Activated CD8-positive, alpha-beta memory T cell treated with anti-CD3 and anti-CD28 coated beads for 4 hours (primary cell): ENCODE measurements at places on chromosomes 4 and X.

DNA sequence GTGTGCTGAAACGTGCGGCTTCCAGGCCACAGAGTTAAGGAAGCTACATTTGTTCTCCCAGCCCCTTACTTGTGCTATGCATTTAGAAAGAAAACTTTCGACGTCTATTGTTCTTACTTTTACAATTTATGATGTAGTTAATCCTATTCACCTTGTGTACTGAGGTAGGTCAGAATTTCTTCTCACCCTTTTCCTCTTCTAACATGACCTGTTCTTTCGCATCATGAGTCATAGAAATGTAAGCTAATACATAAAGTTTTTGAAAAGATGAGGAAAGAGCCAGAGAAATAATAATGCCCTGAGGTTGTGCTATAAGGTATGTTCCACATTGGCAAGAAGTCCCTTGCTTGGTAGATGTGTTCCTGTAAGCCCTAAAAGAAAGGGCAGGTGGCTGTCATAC, 298.3 kb downstream of the TRIML1 start:
- DNase-seq = no peak

DNA sequence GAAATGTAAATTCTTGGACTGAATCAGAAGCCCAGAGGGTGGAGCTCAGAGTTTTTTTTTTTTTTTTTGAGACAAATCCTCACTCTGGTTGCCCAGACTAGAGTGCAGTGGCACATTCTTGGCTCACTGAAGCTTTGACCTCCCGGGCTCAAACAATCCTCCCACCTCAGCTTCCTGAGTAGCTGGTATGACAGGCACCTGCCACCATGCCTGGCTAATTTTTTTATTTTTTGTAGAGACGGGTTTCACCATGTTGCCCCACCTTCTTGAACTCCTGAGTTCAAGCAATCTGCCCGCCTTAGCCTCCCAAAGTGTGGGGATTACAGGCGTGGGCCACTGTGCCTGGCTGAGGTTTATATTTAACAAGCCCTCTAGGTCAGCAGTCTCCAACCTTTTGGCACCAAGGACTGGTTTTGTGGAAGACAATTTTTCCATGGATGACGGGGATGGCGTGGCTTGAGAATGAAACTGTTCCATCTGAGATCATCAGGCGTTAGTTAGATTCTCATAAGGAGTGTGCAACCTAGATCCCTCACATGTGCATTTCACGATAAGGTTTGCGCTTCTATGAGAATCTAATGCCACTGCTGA, 76.7 kb downstream of the FHIP1A start:
- no peak for DNase-seq

GRCh38 chr4:39085891-39086290, 23.9 kb downstream of the KLHL5 start:
- DNase-seq = no peak

GRCh38 chr4:40316782-40317635, 18.1 kb upstream of the CHRNA9 start:
- peak; percentile 39 for DNase-seq

- DNase-seq = no peak
These were observed 2039.9 kb upstream of the TENM3 start for GRCh38 chr4:180203349-180203748.

GRCh38 chr4:181796502-181796901, 446.7 kb upstream of the TENM3 start:
- DNase-seq = no peak

DNA sequence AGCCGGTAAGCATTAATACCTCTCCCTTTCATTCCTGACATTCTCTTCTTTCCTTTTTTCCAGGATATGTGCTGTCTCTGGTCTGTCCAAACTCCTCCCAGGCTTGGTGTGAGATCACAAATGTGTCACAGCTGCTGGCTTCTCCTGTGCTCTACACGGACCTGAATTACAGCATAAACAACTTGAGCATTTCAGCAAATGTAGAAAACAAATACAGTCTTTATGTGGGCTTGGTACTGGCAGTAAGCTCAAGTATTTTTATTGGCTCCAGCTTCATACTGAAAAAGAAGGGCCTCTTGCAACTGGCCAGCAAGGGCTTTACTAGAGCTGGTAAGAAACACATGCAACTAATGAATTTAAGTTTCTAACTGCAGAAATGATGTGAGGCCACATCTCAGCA, 8.4 kb downstream of the NIPAL1 start:
- DNase-seq = no peak

DNA sequence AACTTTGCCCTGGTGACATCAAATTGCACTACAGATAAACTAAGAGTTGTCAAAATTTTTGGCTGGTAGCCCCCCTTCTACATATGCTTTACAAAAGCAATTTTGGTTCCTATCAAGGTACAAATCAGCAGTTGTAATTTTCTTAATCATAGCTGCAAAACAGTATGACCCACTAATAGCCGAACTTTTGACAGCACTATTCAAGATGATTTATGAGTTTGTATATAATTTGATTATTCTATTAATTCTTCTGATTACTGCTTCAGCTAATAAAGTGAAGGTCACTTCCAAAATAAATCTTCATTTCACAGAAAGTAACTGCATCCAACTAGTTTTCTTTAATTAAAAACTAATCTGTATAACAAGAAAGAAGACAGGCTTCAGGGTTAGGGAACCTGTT, 119.6 kb downstream of the CHM start:
- DNase-seq = no peak

GRCh38 chrX:101656817-101657216, 2.8 kb downstream of the ARMCX2 start:
- DNase-seq = no peak

- no peak for DNase-seq
These were observed 42.2 kb downstream of the METTL14 start for GRCh38 chr4:118727360-118727759.

- no peak for DNase-seq
These were observed 34.2 kb downstream of the CCDC149 start for GRCh38 chr4:24878636-24879016.

DNA sequence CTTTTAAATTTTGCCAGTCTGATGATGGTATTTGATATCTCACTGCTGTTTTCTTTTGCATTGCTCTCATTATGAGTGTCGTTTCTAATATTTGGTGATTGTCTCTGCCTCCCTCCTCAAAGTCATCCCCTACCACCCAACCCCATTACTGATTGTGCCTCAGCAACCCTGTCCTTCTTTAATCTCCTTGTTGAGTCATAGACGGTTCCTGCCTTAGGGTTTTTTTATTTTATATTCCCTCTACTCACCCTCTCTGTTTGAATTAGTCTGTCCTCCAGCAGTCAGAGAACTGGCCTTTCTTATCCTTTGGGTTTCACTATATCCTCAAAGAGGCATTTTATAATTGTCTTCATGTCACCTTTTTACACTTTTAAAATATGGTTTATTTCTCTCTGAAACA, 409.3 kb upstream of the CPEB2 start:
- DNase-seq = no peak

DNA sequence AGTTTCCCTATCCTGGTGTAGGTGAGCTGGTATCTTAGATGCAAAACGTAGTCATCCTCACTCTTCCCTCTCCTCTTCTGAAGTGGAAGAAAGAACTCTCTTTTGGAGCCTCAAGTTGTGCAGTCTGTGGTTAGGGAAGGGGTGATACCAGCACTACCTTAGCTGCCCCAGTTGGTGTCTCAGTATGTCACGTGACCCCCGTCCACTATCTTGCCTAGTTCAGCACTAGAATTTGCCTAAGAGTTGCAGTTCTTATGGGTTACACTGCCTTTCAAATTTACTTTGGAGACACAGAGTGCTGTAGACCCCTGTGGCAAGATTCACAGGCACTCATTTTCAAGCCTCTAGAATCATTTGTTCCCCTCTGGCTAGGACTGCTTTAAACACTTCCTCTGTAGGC, 322.8 kb upstream of the EDA2R start:
- DNase-seq = no peak

GRCh38 chrX:791479-792034, 161.0 kb downstream of the SHOX start:
- no peak for DNase-seq

DNA sequence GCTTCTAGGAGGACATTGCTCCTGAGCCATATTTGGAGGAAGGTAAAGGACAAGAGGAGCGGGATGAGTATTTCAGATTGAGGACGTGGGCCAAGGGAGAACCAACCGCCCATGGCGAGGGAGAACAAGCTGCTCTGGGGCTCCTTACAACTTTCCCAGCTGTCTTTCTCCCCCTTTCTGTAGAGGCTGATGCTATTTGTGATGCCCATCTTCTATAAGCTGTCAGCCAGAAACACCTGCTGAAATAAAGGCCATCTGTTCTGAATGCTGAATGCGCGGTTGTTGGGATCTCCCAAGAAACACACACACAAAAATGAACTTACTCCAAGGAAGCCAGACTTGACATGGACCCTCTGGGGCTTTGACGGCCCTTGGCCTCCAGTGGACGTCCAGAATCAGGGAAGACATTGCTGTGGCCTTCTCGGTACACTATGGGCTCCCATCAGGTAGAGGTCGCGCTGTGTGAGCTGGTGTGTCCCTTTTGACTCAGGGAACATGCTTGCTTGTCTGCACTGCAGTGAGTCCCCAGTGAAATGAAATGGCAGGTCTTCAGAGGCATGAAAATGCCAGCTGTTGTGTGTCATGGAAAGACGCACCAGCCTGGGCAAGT, 30.9 kb downstream of the RWDD4 start:
- DNase-seq = no peak

- DNase-seq = no peak
These were observed 106.9 kb upstream of the FTHL17 start for GRCh38 chrX:31178769-31179125.

DNA sequence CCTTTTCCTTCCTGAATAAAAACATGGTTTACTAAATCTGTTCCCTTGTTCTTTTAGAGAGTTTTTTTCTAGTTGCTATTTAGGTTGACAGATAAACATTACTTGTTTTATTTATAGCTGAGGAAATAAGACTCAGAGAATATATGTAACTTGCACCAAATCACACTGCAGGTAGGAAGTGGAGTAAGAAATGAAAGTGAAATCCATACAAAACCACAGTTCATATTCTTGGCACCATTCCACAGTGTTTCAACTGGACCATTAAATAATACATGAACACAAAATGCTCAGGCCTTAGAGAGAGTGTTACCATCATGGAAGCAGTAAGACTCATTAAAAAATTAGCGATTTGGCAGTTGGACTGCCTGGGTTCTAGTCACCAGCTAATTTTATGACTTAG, 326.9 kb upstream of the SLIT2 start:
- no peak for DNase-seq

- DNase-seq = no peak
These were observed 1.1 kb upstream of the SLC10A7 start for GRCh38 chr4:146522869-146523205.

GRCh38 chrX:19627533-19627932, 112.2 kb upstream of the MAP3K15 start:
- no peak for DNase-seq

- DNase-seq = no peak
These were observed 10.6 kb downstream of the ARAP2 start for GRCh38 chr4:36233567-36234266.

DNA sequence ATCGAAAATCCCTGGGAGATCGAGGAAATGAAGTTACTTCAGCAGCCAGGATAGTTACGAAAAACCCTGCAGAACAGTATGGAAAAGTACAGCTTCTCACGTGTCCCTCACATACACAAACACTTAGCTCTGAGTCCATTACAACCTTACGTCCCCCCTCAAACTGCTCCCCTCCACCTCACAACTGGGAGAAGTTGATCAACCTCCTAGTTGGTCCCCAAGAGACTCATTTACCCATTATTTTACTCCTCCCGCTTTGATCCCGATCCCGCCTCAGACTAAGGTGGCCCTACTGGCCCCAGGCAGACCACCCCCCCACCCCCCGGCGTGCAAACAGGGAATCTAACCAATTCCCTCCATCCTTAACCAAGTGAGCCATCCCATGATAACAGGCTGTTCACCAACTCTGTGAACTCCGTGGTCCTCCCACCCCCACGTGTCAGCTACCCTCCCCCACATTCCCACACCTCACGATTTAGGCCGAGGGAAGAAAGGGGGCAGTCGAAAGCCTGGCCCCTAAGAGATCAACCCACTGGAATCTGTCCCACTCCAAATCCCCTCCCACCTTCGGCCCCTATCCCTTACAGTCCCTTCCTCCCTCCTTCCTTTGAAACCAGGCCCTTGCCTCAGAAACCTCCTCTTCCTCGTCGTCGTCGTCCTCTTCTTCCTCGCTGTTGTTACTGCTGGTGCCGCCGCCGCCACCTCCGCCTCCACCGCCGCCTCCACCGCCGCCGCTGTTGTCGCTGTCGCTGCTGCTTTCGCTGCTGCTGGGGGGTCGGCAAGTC, 755 bp downstream of the ANKRD17 start:
- peak; percentile 4 for DNase-seq

GRCh38 chr4:95651891-95652290, 103.1 kb upstream of the UNC5C start:
- DNase-seq = no peak

DNA sequence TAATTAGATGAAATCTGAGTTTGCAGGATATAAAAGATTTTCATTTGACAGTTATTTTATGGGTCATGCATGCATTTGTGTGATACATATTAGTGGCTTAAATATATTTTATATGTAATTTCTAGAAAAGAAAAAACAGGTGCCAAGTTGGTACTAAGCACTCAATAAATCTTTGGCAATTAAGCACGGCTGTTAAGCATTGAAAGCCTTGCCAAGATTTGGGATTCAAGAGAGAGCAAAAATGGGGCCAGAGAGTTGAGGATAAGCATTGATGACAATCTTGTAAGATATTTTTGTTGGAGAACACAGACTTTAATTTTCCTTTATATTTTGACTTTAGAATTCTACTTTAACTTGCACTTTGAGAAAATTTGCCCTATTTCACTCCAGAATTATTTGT, 249.8 kb upstream of the MAD2L1 start:
- DNase-seq = no peak

DNA sequence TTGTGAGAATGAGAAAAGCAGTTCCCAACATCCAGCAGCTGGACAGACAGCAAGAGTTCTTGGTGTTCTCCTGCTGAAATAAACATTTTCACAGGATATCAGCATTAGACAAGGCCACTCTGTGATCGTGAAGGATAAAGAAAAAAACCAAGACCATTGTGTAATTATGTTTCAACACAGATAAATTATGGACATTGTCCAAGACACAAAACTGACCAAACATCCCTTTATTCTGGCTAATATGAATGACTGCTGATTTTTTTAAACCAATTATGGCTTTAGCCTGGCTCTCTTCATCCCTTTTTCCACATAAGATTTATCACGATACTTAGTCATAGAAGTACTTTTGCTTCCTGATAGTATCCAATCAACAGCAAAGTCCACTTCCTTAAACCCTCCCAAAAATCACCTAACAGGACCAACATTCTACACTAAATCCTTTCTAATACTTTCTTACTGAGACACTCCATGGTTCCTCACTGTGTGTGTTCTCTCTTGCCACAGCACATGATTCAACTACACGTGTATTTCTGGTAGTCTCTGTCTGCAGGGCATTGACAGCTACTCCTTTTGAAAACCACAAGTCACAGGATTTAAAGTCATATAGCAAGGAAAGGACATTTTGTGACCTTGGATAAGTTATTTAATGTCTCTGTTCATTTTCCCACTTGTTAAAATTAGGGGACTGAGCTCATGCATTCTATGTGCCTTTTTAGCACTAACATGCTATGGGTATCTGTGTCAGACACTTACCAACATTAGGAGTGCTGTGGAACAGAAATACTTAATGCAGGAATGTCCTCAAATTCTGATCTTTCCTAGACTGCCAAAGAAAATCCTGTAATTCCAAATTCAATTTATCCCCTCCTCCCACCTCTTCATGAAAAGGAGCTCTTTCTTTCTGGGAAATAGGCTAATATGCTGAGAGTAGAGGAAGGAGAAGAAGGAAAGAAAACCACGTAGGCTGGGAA, 137.2 kb upstream of the PGRMC2 start:
- DNase-seq = no peak

- no peak for DNase-seq
These were observed 33.9 kb upstream of the ADGRG2 start for GRCh38 chrX:19156186-19156585.

GRCh38 chr4:3251691-3252479, 2.9 kb downstream of the MSANTD1 start:
- no peak for DNase-seq
